ENCODE measurements at places on chromosomes 11 and 22.

DNA sequence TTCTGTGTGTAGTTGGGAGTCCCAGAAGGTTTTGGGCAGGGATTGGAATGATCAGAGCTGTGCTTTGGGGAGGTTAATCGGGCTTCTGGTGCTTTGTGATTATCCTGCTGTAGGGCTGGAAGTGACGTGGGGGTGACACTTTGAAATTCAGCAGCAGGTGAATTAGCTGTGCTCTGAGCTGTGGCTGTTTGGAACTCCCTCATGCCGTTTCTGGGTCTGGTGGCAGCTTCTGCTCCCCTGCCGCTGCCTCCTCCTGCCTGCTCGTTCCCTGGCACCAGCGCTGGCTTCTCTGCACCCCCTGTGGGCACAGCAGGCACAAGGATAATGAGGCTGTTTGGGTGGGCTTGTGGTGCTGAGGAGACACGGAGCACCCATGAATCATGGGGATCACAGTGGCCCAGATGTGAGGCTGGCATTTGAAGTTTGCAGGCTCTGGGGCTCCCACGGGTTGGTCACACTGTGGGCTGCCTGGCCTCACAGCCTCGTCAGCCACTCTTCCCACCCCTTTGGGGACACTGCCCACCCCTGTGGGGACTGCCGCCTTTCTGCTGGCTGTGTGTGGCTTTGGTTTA lies 49.7 kb downstream of the TBC1D22A start:
- no peak for DNase-seq

GRCh38 chr11:65773784-65774411 lies 6.9 kb downstream of the AP5B1 start:
- DNase-seq, result no peak

DNA sequence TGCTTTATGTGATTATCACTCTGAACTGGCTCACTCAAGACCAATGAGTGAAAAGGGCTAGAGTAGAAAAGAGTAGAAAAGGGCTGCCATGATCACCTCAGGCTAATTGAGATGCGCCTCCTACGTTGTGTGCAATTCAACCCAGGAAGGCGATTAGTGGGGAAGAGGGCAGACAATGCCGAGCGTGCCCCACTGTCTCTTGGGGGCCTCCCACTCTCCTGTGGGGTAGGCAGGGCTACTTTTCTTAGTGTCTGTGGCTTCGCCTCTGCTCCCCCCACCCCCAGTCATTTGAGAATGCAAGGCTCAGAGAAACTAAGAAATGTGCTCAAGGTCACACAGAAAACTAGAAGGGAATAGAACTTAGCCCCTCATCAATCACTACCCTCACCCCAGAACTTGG lies 57.7 kb upstream of the RASD2 start:
- no peak for DNase-seq

- no peak for DNase-seq
Measured at GRCh38 chr11:42812361-42812760, 499.4 kb upstream of the API5 start.

GRCh38 chr11:131665344-131665968 lies 295.0 kb downstream of the NTM start:
- no peak for DNase-seq

DNA sequence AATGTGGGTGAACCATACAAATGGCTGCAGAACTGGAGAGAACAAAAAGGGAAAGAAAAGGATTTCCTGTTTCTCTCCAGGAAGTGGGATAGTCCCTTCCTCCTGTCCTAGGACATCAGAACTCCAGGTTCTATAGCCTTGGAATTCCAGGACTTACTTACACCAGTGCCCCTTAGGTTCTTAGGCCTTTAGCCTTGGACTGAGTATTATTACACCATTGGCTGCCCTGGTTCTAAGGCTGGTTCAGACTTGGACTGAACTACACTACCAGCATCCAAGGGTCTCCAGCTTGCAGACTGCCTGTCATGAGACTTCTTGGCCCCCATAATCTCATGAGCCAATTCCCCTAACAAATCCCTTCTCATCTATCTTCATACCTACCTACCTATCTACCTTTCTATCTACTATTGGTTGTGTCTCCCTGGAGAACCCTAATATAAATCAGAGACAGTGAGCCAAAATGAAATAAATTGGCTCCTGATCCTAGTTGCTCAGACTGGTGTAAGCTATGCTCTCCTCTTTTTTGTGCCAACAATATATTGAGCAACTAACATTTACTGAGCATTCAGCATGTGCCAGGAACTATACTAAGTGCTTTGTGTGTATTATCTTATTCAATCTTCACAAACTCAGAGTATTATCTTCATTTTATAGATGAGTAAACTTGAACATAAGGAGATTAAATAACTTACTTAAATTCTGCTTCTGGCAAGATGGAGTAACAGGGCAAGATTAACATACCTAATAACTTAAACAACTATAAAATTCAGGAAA lies 303.7 kb downstream of the TTC28 start:
- DNase-seq, result no peak

DNA sequence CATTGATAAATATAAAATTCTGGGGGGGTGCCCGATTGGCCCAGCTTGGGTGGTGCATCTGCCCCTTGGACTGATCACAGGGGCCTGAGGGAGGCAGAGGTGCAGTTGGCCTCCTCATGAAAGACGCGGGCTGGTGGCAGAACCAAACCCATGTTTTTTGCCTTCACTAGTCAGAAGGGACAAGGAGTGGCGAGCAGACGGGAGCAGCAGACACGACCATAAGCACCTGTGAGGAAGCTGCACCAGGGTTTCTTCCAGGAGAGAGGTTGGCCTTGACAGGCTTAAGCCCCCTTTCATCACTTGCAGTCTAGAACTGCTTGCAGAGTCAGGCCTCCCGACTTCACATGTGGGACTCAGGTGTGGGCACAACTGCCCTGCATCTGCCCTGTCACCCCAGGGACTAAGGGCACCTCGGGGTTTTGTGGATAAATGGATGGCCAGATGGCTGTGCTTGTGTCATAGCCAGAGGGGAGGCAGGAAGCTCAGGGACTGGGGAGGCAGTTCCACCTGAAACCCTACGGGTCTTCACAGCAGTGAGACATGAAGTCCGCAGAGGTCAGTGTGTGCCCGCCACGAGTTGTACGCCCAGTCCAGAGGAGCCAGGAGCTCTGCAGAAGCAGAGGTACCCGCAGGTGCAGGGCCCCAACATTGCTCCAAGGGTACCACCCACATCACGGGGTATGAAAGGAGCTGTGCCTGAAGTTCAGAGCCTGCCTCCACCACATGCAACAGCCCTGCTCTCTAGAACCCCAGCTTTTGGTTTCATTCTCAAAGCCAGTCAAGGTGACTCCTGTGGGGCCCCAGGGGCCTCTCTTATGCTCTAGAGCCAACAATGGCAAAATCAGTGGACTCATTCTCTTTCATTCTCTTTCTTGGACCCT lies 18.2 kb upstream of the SYT13 start:
- no peak for DNase-seq

DNA sequence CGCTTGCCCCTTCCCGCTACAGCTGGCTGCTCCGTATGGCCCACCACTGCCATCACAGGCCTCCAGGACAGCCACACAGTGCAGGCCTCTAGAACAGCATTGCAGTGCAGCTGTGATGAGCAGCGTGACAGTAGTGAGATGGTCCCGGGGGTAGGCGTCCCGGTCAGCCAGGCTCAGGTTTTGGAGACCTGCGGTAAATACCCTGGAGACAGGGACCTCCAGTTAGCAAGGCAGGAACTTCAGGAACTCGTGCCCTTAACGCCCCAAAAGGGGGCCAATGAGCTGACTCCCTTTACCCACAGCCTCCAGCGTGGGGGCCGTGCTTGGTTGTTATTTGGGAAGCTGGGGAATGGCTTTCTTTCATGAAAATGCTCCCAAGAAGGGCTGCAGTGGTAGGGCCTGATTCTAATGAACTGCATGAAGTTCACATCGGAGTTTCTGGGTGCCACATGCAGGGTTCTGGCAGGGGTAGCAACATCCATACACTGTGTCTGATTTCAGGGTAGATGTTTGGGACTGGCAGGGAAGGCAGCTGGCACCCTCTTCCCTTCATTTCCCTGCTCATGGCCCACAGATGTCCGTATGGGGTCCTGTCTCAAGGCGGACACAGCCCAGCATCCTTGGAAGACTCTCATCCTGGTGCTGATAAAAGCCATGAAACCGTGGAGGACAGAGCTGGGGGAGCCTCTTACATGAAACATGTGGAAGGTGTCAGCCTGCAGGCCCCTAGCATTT lies 440.5 kb downstream of the TBC1D22A start:
- no peak for DNase-seq

- DNase-seq, result no peak
Measured at GRCh38 chr11:46331282-46331984, 15.8 kb upstream of the DGKZ start.

DNA sequence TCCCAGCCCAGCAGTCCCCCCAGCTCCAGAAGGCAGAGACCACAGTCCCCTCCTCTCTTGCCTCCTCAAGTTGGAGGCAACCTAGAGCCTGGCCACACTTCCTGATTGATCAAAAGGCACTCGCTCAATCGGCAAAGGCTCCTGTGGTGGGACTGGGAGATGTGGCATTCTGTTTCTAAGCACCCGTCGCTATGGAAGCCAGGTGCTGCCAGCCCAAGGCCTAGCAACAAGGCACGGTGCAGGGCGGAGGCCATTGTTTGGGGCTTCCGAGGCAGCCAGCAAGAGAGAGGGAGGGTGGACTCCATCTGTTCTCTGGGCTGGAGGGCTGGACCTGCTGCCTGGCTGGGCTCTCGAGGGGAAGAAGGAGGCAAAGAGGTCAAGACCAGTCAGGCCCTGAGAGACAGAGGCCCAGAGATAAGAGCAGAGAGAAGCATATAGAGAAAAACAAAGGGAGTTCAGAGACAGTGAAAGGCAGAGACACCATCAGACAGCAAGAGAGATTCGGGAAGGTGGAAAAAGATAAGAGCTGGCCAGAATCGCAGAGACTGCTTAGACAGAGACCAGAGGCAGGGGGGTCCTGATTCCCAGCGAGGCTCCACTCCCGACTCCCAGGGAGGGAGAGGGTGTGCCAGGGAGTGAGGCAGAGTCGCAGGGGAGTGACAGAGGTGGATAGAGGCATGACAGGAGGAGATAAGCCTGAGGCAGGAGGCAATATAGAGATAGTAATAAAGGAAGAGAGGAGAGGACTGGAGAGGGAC lies 21.2 kb downstream of the PDE2A start:
- DNase-seq, result no peak

DNA sequence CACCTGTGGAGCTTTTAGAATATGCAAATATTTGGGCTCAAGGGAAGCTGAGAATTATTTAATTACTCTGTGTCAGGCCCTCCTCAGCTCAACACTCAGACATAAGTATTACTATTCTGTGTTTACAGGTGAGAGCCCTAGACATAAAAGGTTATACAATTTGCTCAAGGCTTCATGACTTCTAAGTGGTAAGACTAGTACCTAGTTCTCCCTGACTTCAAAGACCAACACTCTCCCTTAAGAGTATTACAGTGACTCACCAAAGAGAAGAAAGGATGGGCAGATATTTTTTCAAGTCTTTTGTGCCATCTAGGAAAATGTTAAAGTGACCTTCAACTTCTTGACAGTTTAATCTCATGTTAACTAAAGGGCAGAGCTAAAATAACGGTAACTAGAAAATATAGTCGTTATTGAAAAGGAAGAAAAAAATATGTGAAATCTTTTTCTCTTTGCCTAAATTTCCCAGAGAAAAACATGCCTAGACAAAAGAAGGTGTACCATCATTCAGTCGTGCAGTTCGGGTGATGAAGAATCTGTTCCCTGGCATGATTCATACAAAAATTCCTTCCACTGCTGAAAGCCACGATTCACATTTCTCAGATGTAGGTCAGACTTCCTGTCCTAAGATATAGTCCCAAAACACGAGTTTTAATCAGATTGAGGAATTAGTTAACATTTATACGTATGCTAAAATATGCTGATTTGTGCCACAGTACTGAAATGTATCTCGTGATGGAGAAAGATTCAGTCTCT lies 849.1 kb upstream of the API5 start:
- peak; percentile 54 for DNase-seq

DNA sequence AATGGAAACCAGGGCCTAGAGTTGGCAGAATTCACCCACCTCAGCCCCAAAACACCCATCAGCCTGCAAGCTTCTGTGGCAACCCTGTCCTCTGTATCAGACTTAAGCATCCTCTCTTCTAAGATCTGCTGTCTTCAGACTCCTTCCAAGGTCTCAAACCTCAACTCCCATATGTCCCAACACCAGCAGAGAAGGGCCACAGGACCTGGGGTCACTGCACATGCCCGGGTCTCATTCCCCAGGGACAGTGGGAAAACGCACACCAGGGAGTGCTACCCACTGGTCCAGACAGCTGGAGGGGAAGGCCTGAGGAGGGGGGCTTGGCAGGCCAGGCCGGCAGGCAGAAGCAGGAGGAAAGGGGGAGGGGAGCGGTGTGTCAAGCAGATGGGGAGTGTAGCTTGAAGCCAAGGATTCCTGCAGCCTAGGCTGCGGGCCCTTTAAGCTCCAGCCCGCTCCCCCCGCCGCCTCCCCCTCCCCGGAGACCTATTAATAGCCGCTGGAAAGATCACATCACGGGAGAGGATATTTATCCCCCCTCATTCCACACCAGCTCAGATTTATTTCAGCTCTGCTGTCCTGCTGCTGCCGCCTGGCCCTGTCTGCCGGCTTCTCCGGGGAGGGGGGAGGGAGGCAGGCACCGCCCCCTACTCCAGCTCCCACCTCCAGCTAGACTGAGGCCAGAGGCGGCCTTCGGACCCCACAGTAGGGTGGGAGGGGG lies 16.7 kb downstream of the BCL9L start:
- peak; percentile 71 for DNase-seq

Measured in urothelium cell line (cell line).